ENCODE measurements at places on chromosomes 12 and 14.

DNA sequence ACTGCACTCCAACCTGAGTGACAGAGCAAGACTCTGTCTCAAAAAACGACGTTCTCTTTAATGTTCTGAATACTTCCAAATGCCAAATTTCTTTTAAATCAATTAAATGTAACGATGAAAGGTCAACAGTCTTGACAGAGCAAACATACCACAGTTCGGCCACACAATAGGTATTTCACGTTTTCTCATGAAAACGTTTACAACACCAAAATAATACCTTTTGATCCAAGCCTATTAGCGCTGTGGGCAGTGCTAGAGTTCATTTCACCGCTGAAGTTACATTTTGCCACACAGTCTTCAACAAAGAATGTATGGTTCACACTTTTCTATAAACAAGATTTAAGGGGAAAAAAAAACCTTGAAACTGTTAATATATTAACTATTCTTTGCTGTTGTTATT, 122.1 kb downstream of the MED13L start:
- no peak for DNase-seq

DNA sequence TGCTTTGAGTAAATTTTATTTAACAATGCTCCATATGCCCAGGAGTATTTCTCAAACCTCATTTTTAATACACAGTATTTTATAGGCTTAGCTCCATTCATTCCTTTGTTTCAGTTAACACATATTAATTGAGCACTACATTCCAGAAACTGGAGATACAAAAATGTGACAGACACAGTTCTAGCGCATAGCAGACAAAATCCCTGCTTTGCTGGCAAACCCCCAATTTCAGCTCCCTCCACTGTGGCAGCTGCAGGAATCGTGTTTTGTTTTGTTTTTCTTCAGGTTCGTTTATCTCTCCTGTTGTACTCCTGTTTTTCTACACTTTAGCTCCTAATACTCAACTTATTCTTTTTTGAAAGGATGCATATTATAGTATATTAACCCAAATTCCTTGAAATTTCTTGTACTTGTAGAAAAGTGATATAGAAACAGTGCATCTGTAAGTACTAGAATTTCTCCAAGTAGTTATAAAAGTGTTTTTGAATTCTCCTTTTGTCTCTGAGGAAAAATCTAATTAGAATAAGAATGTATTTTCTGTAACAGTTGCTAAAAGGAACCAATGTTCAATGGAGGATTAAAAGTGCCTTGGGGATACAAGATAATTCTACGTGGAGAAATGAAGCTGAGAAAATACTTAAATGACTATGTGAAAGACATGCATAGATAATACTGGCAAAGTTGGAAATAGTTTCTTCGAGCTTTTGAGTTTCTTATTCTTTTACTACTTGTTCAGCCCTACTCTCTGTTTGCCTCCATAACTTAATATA, 6.4 kb upstream of the RAB21 start:
- no peak for DNase-seq

GRCh38 chr12:20351406-20351805, 16.9 kb upstream of the PDE3A start:
- no peak for DNase-seq

GRCh38 chr14:77848031-77848430, 48.1 kb downstream of the ADCK1 start:
- DNase-seq: no peak

DNA sequence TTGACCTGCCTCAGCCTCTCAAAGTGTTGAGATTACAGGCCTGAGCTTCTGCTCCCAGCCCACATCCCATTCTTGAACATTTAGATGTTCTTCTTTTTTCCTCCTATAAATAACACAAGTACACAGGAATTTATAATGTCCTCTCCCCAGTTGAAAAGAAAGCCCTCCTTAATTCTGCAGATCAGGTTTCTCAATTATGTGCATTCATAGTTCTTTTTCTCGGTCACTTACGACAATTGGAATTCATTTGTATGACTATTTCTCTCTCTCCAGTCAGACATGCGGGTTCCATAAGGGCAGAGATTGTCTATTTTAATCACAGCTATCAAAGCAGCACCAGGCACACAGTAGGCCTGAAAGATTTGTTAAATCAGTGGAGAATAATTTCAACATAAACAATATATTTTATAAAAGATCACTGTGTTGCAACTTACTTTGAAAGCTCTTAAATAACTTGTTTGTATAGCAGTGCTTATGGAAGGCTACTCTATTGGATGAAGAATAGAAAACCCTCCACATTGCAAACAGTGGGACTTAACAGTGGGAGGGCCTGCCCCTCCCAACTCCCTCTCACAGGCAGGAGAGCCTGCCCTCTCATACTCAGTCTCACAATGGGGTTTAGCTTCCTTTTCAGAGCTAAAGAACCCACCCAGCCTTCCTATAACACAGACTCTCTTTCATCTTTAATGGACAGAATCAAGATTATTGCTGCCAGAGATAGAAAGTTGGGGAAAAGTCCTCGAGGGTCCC, 84.1 kb upstream of the TRAF3 start:
- no peak for DNase-seq

DNA sequence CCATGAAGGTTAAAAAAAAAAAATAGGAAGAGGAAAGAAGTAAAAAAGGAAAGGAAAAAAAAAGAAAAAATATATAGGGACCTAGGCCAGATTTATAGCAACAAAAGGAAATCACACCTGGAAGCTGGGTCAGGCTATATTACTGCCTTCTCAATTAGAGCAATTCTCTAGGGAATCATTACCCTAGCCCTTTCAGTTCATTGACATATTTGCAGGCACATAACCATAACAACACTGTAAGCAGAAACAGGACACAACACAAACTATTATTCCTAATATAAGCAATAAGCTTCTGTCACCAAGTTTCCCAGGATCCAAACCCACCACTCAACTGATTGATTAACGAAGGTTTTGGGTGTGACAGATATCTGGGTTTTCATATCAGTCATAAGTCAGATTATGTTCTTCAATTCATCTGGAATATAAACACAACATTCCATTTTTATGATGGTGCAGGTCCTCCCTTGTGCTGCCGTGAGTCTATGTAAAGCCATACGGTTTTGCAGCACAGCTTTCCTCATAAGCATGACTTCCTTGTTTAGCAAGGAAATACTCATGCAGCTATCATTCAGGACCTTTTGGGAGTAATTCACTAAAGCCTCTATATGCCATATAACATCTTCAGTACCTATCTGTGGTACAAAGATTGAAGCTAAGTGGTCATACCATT, 4.2 kb downstream of the PCNX4 start:
- DNase-seq: no peak

DNA sequence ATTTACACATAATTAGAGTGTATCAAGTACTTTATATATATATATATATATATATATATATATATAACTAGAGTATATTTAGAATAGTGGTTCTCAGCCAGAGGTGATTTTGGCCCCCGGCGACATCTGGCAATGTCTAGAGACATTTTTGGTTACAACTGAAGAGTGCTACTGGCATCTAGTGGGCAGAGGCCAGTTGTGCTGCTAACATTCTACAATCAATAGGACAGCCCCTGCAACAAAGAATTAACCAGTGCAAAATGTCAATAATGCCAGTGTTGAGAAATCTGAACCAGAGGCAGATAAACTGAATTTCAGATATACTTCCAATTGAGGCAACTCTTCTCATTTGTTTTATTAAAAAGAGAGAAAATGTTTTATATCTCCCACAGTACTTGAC, 8.9 kb downstream of the GTF2A1 start:
- DNase-seq: no peak

DNA sequence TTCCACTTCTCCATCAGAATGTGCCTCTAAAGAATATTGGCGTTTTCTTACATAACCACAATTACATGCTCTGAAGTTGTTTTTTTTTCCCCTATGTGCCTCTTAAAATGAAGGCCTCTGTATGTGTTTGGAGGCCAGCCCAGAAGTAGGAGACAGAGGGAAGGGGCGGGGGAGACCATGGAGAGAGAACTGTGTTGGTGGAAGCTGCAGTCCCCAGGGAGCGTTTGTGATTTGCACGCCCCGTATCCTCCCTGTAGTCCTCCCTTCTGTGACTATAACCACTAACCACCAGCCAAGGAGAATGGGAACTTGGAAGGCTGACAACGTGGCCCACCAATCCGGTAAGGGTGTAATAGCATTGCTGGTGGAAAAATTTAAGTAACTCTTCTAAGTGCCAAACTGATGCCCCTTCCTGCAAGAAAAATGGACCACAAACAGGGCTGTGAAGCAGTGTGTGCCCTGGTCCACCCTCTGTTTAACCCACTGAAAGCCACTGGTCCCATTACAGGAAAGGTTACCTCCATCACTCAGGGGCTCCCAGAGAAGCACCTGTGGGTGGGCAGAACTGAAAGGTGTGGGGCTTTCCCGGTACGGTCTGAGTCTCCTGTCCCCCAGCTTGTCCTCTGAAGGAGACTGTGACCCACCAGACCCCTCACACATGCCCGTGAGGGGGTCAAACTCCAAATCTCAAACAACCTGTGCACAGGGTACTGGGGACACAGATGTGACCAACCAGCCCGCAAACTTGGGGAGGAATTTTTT, 36.8 kb downstream of the CCDC88C start:
- no peak for DNase-seq

DNA sequence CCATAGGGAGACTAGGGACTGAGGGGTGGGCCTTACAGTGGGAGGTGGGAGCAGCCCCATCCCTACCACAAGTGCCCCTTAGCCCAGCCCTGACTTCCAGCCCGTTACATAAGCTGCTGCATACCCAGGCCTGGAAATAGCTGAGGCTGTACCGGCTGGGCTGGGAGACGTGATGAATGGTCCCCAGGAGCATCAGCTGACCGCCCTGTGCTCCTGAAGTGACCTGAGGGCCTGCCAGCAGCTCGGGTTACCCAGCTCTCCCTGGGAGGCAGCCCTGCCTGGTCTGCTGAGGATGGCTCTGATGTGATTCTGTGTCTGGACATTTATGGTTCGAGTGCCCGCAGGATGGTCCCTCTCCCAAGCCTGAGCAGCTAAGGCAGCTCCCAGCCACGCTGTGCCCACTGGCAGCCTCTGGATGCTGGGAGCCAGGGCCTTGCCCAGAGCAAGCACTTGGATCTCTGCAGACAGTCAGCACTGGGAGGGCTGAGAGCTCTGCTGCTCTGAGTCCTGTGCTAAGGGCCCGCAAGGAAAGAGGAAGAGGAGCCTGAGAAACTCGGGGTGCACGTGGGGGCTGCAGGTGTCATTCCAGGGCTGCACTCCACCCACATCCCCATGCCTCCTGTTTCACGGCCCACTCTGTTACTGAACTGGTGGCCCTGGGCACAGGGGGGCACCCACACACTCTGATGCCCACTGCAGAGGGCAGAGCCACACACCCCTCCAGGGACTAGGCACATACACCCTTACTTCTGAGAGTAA, 20.5 kb downstream of the TAMALIN start:
- no peak for DNase-seq

DNA sequence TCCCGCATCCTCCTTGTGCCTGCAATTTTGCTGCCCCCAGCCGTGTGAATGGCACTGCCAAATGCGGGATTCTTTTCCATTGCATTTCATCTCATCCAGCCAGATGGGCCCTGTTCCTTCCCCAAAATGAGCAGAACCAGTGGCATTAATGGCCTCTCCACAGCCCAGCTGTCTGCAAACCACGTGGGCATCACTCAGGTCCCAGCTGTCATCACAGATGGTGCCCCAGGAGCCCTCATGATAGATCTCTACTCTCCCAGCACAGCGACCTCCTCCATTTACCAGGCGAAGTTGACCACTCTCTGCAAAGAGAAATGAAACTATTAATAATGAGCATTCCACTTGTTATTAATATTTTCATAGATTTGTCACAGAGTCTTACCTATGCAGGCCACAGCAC, 17.1 kb downstream of the CD163 start:
- DNase-seq: no peak

- DNase-seq: no peak
These were observed 1.1 kb downstream of the LIN52 start for GRCh38 chr14:74085828-74086227.

DNA sequence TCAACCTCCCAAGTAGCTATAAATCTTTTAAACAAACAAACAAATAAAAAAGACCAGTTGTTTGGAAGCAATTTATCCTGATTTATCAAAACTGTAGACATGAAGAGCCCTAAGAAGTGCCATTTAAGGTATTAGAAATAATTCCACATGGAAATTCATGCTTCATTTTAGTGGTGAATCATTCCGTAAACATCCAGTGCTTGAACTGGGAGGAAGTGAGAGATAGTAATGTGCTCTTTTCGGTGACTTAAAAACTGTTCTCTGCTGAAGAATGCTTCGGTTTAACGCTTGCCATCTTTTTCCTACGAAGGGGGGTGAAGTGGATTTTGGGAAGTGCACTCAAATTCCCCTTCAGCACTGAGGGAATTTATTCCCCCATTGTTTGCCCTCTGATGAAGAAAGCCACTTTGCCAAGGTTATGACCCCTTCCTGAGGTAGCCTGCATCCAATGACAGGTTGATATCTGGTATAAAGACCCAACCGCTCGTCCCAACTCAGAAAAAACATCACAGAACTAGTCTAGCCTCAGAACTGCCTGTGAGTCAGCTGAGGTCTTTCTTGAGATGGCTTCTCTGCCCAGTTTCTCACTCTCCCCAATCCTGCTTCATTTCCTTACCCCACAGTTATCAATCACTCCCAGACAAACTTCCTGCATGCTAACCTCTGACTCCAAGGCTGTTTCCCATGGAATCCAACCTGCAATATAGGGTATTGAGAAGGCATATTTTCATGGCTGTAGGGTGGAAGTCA, 244.1 kb downstream of the AEBP2 start:
- DNase-seq: no peak

- no peak for DNase-seq
These were observed 146.3 kb downstream of the APAF1 start for GRCh38 chr12:98791406-98791805.

DNA sequence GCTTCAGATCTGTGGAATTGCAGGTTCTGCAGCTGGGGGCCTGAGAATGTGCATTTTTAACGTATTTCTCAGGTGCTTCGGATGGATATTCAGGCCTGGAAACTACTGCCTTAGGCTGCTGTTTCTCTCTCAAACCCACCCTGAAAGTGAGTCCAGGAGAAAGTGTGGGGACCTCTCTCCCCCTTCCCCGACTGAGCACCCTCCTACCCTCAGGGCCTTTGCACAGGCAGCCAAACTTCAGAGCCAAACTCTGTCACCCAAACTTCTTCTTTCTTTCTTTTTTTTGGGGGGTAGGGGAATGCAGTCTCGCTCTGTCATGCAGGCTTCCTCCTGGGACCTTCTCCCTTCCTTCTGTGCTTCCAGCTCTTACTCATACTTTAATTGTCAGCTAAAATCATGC, 82.4 kb upstream of the FBXO21 start:
- DNase-seq: no peak

DNA sequence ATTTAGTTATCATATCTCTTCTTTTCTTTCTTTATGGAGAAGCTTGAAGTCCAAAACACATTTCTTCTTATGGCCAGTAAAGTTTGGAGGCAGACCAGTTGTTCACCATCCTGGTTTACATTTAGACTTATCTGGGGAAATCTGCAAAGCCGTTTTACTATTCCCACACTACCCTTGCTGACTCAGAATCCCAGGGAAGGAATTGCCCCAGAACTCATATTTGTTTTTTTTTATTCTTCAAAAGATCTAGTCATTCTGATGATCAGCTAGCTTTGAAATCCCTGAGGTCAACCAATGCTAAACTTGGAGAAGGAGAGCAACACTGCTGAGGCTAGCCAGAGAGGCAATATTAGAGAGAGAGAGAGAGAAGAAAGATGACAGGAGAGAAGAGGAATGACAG, 12.3 kb upstream of the LMO3 start:
- DNase-seq: no peak

Measured in Panc1 (cell line).